ENCODE measurements at places on chromosomes 3 and 15. TPM values are rescaled to one million over a fixed set of nuclear protein-coding genes. Genes with fewer than 3 reads are reported as not detected.

The ZBED2 gene
- not detected for total RNA-seq

The EFHB gene
- 0.72 TPM for total RNA-seq

The DNASE1L3 gene
- not detected for total RNA-seq

DNA sequence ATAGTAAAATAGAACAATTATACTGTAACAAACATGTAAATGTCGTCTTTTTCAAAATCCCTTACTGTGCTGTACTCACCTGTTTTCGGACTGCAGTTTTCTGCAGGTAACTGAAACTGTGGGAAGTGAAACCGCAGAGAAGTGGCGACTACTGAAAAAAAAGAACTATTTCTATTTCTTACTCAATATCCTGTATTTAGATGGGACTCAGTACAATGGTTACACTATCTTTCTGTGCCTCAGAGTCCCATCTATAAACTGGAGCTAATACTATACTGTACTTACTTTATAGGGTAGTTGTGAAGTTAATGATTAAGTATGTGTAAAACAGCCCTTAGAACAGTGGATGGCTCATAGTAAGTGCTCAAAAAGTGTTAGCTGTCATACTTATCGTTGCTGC, 14.3 kb upstream of the P2RY12 start:
- no peak for DNase-seq

- no peak for DNase-seq
Measured at GRCh38 chr3:95655363-95655986, 1158.9 kb upstream of the EPHA6 start.

The LCTL gene
- total RNA-seq = not detected

GRCh38 chr15:22995795-22996194, 15.6 kb upstream of the CYFIP1 start:
- no peak for DNase-seq

The CCDC33 gene
- total RNA-seq = not detected

The GUCA1C gene
- not detected for total RNA-seq

DNA sequence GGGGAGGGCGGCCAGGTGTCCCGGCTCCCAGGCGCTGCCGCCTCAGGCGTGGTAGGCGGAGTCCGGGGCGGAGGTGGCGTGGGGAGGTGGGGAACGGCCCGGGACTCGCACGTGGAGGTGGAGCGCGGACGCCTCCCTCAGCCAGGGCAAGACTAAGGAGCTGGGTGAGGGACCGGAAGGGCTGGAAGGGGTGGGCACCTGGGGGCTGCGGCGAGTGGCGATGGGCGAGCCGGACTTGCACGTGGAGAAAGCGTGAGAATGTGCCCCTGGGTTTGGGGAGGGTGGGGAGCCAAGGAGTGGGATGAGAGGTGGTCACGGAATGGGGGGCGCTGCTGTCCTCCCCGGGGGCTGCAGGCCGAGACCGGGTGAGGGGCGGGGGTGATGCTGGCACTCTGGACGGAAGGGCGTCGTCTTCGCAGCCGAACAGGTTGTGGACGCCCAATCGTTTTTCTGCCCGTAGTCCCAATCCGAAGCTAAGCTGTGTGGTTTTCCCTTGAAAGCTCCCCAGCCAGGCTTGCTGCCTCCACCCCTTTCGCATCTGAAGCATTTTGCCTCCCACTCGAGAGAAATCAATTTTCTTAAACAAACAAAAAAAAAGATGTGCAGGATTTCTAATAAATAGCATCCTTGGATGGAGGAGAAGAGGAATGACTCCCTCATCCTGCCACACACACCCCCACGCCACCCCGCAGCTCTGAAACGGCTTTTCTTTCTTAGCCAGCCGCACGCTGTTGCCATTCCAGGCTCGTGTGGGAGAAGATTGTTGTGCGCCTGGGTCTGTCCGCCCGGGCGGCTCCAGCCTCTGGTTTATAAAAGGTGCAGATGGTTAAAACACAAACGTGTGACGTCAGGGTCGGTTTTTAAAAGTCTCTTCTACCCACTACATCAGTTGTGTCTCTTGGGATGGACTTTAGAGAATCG, 62.5 kb upstream of the ANKRD28 start:
- DNase-seq = peak; percentile 12

DNA sequence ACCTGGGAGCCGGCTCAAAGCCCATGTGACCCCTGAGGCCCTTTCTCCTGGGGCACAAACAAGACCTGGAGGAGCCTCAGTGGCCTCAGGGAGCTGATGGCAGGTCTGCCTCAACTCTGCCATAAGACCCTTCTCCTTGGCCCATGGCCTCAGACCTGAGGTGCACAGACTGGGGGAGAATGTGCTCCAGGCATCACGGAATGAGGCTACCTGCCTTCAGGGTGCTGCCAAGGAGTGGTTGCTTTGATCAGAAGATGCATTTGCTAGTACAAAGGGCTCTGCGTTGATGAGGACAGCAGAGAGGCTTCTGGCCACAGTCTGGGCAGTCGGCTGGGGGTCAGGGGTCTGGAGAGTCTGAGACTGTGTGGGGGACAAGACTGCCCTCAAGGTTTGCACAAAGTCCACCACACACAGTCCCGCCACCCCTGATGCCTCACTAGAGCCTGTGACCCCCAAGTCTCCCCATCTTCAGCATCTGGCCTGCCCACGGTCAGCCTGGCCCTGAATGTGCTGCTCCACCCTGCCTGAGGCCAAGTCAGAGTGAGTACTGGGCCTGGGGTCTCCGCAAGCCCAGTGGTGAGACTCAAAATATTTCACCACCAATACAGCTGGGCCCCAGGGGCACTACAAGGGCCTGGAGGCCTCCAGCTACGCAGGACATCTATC, 26.6 kb downstream of the ALDH1L1 start:
- DNase-seq = no peak

GRCh38 chr3:169931747-169932520, 20.6 kb downstream of the SAMD7 start:
- DNase-seq = no peak

The FGD5 gene
- total RNA-seq = 0.17 TPM

DNA sequence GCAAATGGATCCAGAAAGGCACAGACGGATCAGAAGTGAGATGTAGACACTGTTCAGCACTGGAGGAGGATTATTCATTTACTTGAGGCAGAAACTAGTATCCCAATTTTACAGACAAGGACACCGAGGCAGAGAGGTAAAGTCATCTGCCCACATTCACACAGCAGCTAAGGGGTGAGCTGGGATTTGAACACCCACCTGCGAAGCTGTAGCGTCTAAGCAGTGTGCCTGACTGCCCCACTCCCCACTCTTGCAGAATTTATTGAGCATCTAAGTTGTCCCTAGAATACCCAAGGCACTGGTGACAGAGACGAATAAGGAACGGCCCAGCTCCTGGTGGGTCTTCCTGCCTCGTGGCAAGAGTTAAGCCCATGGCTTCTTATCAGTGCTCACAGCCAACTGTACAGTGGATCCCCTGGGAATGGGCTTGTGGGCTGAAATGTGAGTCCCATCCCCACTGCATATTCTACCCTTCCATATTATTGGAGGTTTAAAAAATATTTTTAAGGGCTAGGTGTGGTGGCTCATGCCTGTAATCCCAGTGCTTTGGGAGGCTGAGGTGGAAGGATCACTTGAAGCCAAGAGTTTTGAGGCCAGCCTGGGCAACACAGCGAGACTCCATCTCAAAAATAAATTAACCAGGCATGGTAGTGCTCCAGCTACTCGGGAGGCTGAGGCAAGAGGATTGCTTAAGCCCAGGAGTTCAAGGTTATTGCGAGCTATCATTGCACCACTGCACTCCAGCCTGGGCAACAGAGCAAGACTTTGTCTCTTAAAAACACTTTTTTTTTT, 77.6 kb downstream of the IQSEC1 start:
- no peak for DNase-seq

DNA sequence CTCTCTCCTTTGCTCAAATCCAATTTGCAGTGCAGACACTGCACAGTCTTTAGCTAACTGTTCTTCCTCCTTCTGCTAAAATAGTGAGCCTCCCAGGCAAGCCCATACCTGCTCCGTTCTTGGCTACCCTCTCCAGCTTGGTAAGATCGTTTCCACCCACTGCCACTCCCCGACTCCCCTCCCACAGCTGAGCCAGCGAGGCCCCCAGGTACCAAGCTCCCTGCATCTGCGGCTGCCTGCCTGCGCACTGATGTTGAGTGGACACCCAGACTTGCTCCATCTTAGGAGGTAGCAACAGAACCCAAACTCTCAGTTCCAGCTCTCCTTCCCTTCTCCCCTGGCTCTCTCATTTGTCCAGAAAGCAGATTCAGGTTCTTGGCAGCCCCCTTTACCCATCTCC, 7.9 kb upstream of the TNK2 start:
- DNase-seq = no peak

- no peak for DNase-seq
Measured at GRCh38 chr3:49567406-49567805, 13.1 kb downstream of the BSN start.

The INAFM2 gene
- total RNA-seq = 16.6 TPM

GRCh38 chr3:11662392-11662990, 18.8 kb upstream of the VGLL4 start:
- DNase-seq = no peak

The NCKIPSD gene
- 15.9 TPM for total RNA-seq

GRCh38 chr15:80106051-80106450, 46.6 kb downstream of the ZFAND6 start:
- no peak for DNase-seq

The TEX264 gene
- 33.1 TPM for total RNA-seq

- DNase-seq = peak; percentile 47
Measured at GRCh38 chr3:14925729-14926591, 21.4 kb upstream of the NR2C2 start.

The PLA2G4F gene
- total RNA-seq = not detected

The ZNF660 gene
- total RNA-seq = 0.12 TPM

The USF3 gene
- total RNA-seq = 7.9 TPM

DNA sequence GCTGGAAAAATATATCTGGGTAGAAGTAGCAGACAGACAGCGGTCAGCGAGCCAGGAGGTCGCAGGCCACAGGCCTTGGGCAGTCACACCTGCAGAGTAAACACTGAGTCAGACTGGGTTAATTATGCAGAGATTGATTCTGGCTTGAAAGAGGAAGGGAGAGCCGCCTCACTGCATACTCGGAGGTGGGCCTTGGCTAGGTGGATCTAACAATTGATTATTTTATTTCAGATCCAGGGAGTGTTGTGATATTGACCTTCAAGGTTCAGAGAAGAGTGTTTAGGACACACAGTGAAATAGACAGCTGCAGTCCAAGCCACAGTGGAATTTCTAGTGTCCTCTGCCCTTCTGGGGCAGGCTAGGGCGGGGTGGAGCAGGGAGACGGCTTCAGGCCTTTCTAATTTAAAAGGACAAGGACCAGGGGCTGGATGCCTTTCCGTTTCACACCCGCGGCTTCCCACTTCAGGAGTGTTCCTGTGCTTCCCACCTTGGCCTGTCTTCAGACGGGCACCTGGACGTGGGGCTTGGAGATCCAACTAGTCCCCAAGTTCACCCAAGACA, 237.3 kb downstream of the XXYLT1 start:
- no peak for DNase-seq

The SEMA5B gene
- not detected for total RNA-seq

DNA sequence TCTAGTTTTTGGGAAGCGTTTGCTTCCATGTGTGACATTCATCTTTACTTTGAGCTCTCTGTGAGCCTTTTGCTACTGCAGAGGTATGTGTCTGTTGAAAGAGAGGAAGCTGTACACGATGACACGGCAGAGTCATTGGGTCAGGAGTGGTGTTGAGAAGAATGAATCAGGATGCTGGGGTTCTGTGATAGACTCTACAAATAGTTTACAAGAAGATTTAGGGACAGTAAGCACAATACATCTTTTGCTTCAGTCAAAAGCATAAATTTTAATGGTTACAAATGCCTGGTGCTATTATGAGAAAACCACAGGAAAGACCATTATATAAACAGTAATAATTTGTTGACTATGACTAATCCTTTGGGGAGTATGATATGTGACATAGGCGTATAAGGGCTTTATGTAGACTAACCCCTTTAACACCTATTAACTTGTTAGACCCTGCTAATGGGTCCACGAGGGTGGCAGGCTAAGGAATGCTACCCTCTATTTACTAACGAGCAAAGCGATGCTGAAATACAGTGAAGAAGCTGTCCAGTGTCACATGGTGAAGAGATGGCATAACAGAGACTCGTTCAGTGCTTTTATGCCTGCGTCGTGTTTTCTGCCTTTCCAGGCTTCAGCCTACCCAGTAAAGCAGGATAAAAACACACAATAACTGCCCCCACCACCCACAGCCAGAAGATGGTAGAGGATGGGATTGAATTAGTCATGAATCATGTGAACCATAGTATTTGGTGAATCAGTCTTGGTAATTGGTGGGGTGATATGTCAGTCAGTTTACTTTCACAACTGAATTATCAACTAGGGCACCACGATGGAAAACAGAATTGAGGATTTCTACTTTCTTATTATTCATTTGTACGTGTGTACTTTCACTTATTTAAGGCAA, 118.8 kb downstream of the LPP start:
- DNase-seq = no peak

- DNase-seq = no peak
Measured at GRCh38 chr3:39088889-39089288, 18.5 kb downstream of the GORASP1 start.

DNA sequence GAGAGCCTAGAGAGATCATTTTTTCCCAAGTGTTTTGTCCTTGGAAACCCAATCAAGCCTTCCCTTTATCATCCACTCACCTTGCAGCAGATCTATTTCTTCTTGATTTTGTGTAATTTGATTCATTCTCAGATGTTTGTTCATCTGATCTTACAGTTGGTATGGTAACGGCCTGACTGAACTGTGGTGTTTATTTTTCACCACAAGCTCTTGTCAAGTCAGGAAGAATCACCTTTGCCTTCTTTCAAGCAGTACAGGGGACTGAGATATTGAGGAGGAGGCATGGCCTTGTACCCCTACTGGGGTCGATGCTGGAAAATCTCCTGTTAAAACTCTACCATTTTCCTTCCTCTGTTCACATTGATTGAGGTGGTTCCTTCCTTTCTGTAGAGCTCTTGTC, 361.4 kb upstream of the CFAP20DC start:
- no peak for DNase-seq

- DNase-seq = no peak
Measured at GRCh38 chr15:33358306-33358705, 47.5 kb downstream of the RYR3 start.

All from NCI-H460 (cell line).